ENCODE measurements at places on chromosomes 12 and 14.

DNA sequence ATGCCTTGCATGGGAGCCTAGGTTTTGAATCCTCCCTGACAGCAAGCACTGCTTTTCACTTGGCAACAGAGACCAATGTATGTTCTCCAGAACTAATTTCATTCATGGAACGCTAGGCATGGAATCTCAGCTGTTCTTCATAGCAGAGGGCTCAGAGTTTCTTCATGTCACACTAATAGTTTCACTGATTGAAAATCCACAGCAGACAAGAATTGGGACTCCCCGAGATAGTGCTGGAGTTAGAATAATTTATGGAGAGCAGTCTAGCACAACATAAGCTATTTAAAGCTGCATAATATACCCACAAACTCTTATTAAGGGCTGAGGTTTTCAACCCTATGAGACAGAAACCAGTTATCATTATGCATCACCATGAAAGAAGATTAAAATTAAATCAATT lies 342.5 kb downstream of the TMEM132D start:
- DNase-seq, result no peak

DNA sequence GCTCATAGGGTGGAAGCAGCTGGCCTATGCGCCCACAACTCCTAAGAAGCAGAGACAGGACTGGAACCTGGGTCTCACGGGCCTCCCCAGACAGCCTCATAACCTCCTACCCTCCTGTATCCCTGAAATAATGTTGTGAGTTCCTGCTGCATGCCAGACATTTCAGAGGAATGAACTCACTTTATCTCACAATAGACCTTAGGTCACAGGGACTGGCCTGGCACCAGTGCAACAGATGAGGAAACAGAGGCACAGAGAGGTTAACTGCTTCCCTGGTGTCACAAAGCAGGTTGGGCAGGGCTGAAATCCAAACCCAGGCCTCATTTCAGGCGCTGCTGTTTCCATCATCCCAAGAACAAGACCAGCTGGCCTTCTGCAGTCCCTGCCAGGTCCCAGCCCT lies 5.3 kb downstream of the PHETA1 start:
- DNase-seq, result no peak

GRCh38 chr12:188910-189621 lies 24.9 kb downstream of the SLC6A12 start:
- no peak for DNase-seq

DNA sequence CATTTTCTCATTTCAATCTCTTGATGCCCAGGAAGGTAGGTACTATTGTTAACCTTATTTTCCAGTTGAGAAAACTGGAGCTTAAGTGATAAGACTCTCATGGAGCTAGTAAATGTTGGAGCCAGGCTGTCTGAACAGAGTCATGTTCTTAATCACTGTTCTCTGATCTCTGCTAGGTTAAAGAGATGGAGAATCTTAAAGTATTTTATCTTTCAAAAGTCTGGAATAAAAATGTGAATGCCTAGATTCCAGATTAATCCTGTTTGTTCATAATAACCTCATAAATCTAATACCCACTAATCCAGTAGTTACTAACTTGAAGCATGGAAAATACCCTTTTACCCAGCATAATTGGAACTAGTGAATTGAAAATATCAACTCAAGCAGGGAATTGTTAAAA lies 341.0 kb upstream of the RGS6 start:
- no peak for DNase-seq

GRCh38 chr12:47084172-47084571 lies 4.4 kb upstream of the AMIGO2 start:
- DNase-seq, result no peak

- peak; percentile 60 for DNase-seq
Observed at GRCh38 chr12:49763006-49763591, 21.7 kb downstream of the TMBIM6 start.

DNA sequence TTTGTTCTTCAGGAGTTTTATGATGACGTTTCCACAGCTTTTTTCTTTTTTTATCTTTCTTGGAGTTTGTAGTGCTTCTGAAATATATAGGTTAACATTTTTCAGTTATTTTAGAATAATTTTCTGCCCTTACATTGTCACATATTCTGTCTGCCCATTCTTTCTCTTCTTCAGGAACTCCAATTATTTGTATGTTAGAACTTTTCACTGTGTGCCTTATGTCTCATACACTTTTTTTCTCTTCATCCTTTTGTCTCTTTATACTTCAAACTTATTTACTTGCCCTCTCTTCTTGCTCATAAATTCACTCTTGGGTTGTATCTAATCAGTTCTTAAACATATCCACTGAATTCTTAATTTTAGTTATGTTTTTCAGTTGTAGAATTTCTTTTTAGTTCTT lies 105.3 kb downstream of the ARID2 start:
- no peak for DNase-seq

GRCh38 chr12:104909761-104910160 lies 48.3 kb downstream of the SLC41A2 start:
- DNase-seq, result no peak

DNA sequence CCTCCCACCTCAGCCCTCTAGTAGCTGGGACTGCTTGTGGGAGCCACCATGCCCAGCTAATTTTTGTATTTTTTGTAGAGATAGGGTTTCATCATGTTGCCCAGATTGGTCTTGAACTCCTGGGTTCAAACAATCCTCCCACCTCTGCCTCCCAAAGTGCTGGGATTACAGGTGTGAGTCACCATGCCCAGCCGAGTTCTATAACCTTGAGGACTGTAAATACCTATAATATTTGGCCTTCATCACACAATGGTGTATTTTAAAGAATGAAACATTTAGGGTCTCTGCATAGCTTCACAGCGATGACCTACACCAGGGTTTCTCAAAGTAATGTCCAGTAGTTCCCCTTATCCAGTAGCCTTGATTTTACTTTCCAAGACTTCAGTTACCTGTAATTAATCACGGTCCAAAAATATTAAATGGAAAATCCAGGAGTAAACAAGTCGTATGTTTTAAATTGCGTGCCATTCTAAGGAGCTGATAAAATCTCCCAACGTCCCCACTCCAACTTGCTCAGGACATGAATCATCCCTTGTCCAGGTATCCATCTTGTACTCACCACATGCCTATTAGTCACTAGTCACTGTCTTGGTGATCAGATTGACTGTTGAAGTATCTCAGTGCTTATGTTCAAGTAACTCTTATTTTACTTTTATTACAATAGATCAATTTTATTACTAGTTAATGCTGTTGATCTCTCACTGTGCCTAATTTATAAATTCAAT lies 368.2 kb downstream of the BTG1 start:
- no peak for DNase-seq

DNA sequence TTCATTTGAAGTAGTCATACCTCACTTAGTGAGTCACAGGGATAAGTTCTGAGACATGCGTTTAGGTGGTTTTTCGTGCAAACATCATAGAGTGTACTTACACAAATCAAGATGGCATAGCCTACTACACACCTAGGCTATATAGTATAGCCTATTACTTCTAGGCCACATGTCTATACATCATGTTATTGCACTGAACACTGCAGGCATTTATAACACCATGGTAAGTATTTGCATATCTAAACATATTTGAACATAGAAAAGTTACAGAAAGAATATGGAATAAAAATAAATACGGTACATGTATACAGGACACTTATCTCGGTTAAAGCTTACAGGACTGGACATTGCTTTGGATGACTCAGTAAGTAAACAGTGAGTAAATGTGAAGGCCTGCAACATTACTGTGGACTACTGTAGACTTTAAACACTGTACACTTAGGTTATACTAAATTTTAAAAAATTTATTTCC lies 670.6 kb downstream of the SLC16A7 start:
- DNase-seq, result no peak

DNA sequence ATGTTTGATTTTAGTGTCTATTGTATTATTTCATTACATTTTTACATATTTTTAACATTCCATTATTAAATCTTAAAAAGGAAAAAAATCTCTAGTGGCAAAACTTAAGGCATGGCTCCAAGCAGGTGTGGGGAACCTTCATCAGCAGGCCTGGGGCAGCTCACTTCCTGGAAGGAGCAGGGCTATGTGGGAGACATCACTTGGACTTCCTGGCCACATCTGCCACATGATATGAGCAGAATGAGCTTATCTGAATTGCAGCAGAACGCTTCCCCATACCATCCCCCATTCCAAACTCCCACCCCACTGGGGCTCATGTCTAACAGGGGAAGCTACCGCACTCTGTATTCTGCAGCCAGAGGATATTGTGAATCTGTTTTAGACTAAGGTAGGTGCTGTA lies 35.0 kb upstream of the KCNA1 start:
- DNase-seq, result no peak

DNA sequence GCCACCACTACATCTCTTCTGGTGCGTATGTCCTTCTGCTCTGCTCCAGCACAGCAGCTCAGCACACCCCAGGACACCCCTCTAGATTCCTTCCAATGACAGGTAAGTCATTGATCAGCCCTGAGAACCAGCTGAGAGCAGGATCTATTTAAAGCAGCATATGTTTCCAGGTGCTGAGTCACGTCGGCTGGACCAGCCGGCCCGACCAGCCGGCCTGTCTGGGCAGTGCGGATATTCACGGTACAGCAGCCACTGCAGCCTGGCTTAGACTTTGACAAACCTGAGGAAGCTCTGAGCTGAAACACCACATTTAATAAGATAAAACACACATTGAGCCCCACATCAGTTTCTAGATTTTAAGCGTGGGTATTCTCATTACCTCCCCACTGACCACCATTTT lies 31.8 kb upstream of the RPH3A start:
- no peak for DNase-seq

DNA sequence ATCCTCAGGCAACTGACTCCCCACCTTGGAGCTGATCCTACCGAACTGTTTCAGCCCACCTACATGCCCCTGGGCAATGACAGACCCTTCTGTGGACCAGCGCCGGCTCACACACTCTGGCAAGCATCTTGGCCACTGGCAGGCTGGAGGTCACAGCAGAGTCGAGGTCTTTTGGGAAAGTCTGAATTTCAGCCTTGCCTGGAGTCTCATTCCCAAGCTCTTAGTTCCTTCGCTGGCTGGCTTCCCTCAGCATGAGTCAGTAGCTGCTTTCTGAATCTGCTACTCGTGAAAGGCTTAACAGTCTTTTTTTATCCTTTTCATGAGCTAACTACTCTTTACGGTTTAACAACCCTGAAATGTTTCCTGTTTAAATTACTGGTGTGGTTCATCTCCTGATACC lies 44.5 kb downstream of the ASCL4 start:
- no peak for DNase-seq

- no peak for DNase-seq
Observed at GRCh38 chr12:66164349-66164821, 5.4 kb downstream of the TMBIM4 start.

- DNase-seq, result no peak
Observed at GRCh38 chr14:88688386-88688785, 104.4 kb downstream of the EML5 start.

DNA sequence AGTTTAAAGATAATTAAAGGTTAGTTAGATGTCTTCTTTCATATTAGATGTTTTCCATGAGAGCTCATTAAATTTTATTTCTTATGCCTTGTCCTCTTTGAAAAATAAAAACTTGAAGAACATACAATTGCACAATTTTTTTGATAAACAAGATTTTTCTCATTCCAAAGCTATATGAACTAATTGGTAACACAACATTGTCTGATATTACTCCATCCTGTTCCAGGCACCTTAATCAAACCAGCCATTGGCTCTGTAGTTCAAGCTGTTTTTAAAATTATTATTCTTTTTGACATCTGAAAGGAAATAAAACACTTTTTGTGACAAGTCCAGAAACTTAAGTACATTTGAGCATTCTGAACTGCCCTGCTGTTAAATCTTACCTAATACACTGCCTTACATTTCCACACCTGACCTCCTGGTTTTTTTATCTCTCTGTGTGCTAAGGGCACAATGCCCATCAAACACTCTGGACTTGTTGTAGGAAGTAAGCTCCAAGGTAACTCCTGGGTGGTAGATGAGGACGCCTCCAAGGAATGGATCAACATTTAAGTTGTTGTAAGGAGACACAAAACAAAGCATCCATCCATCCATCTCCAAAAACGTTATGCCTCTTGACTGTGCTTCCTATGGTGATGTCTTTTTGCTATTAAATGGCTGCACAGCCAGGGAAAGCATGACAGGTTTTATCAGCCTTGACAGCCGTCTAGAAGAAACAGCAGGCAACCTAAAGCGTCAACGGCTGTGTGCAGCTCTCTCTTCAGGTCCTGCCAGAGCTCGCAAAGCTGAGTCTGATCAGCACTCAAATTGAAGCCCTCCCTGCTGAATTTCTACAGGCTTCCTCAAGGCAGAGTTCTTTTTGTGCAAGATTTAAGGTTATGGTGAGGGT lies 449.9 kb upstream of the FLRT2 start:
- DNase-seq, result no peak

DNA sequence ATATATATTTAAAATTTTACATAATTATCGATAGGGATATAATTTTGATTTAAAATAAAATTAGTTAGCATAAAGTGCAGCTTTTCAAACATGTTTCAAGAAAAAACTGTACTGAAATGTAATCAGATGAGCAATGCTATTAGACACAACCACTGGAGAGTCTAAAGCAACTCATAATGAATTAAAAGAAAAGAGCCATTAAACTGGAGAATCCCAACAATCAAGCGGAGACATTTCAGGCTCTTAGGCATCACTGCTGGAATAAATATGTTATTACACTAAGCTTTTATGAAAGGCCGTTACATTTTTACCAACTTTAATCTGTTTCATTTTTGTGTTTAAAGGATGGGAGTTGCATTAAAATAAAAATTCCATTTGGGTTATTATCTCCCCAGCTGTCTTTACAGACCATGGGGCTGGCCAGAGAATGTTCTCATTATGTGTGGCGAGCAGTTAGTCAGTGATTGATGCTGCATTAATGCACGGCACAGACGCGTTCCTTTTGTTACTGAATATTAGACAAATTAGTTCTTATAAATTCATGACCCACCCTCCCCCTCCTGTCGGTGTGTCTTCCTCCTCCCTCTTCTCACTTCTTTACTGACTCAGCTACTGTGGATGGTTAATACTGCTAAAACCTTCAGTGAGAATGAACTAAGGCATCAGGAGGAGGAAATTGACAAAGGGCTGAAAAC lies 156.8 kb downstream of the PDZRN4 start:
- DNase-seq, result no peak

GRCh38 chr14:99264691-99265450 lies 7.1 kb downstream of the BCL11B start:
- no peak for DNase-seq

GRCh38 chr12:89817501-89818226 lies 109.0 kb upstream of the ATP2B1 start:
- no peak for DNase-seq
